Activated CD4-positive, alpha-beta T cell treated with anti-CD3 and anti-CD28 coated beads, Interleukin-2, amount 50 U/mL, for 4 hours (primary cell): ENCODE measurements at places on chromosomes 3 and 15.

- DNase-seq, result no peak
Measured at GRCh38 chr15:31235311-31236183, 91.1 kb upstream of the KLF13 start.

DNA sequence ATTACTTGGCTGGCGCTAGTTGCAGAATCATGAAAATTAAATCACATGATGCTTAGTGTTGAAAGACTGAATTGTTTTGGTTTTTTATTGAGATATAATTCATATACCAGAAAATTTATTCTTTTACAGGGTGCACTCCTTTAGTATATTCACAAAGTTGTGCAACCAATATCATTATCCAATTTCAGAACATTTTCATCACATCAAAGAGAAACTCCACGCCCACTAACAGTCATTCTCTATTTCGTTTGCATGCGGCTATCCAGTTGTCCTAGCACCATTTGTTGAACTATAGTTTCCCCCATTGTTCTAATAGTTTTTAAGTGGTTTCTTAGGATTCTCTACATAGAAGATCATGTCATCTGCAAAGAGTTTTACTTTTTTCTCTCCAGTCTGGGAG lies 3.7 kb downstream of the EHD4 start:
- no peak for DNase-seq

- no peak for DNase-seq
Measured at GRCh38 chr3:9402410-9403228, 5.2 kb downstream of the SETD5 start.

DNA sequence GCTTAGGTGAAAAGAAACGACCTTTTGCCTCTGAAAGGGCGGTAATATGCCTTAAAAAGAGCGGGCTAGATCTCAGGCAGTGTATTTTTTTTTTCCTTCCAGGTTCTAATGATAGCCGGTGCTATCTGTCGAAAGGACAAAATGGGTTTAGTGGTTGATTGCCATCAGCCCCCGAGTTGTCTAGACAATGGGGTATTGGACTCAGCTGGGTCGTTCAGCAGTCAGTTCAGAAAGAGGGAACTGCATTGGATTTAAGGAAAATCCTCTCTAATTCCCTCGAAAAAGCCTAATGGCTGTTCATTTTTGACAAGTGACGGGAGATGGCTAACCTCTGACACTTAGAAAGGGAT lies 728 bp downstream of the EIF2B5 start:
- DNase-seq, result no peak

- no peak for DNase-seq
Measured at GRCh38 chr3:38655708-38656300, 6.3 kb upstream of the SCN5A start.

DNA sequence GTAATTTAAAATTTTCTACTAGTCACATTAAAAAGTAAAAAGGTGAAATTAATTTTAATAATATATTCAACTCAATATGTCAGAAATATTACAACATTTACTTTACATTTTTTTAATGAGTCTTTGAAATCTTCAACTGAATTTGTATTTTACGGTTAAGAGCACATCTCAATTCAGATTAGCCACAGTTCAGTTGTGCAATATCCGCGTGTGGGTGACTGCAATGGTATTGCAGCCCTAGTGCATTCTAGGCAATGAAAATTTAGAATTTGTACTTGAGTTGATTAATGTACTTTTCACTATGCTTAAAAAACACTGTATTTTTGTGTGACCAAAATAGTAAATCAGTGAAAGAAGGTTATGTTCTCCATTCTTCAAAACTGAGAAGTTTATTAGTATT lies 57.3 kb downstream of the CEP63 start:
- no peak for DNase-seq
